ENCODE measurements at places on chromosomes 16 and 17.

DNA sequence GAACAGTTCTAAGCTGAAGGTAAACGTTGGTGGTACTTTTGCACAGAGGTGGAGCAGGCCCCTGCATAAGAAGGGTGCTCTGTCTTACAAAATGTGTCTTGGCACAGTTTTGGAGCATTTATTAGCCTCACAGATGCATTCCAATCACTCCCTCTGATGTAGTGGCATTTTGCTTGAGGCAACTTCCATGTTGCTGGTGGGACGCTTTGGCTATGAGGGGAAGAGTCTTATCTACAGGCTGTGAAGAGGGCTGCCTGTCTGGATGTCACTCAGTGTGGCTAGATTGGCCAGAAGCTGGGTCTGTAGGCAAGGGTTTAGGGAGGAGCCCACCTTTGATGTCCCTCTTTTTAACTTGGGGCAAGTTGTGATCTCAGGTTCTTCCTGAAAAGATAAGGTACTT lies 2.6 kb upstream of the RARA start:
- peak; percentile 53 for DNase-seq

GRCh38 chr17:40671282-40671681 lies 6.3 kb upstream of the KRT222 start:
- no peak for DNase-seq

GRCh38 chr16:84450176-84450865 lies 54.1 kb downstream of the MEAK7 start:
- no peak for DNase-seq

- peak; percentile 53 for DNase-seq
Measured at GRCh38 chr16:11530171-11530940, 56.4 kb downstream of the LITAF start.

GRCh38 chr17:70929226-70929625 lies 759.9 kb downstream of the KCNJ2 start:
- no peak for DNase-seq
